ENCODE measurements at places on chromosomes 11 and 22.

DNA sequence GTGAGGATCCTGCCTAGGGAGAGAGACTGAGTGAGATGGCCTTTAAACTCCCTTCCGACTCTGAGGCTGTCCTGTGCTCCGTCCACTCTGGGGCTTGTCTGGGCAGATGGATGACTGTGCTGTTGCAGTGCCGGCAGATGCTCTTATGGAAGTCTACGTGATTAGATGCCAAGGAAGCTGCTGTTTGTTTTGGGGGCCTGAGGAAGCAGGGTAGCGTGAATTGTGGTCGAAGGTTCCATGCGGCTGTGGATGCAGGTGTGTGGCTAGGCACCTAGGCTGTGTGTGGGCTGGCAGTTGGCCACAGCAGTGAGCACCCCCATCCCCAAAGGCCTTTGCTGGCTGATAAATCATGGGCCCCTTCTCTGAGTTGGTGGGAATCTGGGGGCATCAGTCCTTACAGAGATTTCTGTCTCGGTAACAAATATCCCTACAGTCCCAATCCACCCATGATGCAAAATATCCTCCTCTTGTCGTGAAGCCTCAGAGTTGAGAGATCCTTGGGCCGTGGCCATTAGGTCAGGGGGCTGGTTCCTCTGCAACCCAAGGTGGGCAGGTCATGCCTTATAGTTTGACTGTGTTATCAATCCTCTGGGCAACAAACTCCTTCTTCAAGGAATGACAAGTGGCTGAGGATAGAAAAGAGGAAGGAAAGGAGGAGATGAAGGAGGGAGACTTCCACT, 31.2 kb downstream of the AMPD3 start:
- DNase-seq, result no peak

DNA sequence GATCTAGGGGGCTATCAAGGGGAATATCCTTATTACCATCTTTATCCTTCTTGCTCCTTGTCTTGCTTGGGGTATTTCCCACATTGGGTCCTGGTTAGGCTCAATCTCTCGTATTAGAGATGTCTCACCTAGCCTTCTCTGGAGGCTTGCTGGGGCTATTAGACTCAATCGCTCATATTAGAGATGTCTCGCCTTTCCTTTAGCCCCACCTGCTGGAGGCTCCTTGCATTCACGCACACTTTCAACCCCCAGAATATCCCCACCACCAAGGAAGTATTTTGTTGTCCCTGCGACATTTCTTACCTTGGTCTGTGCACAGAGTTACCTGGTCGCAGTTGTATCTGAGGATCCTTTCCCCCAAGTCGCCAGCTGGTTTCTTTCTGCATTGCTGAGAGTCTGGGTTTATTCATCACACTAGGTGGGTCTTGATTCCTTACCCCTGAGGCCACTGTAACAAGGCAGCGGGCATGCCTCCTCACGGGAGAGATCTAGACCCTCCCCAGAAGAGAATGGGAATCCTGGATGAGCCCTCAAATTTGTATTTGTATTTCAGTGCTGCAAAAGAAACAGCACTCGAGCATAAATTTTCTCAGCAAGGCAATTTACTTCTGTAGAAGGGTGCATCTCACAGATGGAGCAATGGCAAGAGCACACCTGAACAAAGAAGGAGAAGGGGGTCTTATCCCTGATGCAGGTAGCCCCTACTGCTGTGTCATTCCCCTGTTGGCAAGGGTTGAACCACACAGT, 15.9 kb upstream of the HYLS1 start:
- DNase-seq, result peak; percentile 5

- DNase-seq, result no peak
Measured at GRCh38 chr11:58693026-58693425, 38.7 kb downstream of the GLYAT start.

- DNase-seq, result no peak
Measured at GRCh38 chr11:69251639-69252489, 42.1 kb upstream of the MYEOV start.

GRCh38 chr22:22928666-22929380, 41.2 kb downstream of the IGLL5 start:
- peak; percentile 35 for DNase-seq

- DNase-seq, result no peak
Measured at GRCh38 chr11:128765571-128766549, 72.0 kb downstream of the FLI1 start.

DNA sequence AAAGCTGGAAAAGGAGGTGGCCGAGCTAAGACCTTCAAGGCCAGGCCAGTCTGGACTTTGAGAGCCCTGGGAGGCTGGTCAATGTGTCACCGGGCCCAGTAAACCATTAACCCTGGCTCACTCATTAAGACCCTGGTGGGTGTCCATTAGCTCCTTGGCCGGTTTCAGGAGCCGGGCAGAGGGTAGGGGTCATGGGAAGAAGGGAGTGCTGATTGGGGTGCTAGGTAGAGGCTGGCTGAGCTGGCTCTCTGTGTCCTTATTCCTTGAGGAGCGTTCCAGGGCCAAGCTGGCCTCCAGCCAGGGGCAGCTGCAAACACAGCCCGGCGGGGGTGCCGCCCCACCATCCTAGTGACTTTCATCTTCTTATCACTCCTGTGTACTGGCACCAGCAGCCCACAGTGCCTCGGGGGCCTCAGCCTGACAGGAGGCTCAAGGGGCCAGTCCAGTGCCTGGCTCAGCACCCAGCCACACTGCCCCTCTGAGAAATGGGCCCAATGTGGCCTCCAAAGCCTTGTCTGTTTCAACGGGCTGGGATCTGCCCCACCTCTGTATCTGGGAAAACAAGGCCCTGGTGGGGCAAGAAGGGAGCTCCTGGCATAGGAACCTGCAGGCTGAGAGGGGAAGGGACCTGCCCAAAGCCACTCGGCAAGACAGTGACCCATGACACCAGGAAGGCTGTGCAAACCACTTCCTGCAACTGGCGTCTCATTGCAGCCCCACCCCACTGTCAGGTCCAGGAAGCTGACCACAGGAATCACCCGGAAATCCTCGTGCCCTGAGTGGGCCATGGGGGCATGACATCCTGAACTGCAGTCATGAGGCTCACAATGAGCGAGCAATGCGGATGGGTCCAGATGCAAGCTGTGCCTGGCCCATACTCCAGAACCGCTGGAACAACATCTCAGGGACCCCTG, 15.1 kb upstream of the RGL4 start:
- no peak for DNase-seq

All from T-cell (primary cell).